GM12878 (cell line): ENCODE measurements at places on chromosomes 7 and 10.

- no peak overlapping the region for H3K4me3 ChIP-seq
- no peak overlapping the region for H3K27ac ChIP-seq
- H3K27me3 ChIP-seq, result no peaks in the 10 kb centered on the region
- H3K36me3 ChIP-seq, result no peaks in the 10 kb centered on the region
These were observed 27.6 kb upstream of the TAS2R16 start for GRCh38 chr7:123023126-123023525.

- H3K4me1 ChIP-seq, result no peaks in the 10 kb centered on the region
- no peak overlapping the region for H3K27ac ChIP-seq
These were observed 479.5 kb downstream of the TNS3 start for GRCh38 chr7:47102331-47102841.

DNA sequence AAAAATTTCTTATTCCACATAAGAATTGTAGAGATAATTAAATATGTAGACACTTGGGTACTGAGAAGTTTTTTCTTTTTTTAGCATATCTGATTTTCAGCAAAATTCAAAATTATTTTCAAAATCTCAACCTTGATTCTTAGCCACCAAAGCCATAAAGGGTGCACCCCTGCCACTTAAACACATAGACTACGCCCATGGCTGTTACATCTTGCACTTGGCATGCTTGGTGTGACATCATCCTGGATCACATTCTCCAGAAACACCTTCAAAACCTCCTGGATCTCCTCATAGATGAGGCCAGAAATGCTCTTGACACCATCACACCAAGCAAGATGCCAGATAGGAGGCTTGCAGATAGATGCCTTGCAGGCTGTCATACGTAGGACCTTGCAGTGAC, 89.1 kb upstream of the KLF14 start:
- H3K27me3 ChIP-seq, result no peaks in the 10 kb centered on the region
- no peak overlapping the region for H3K27ac ChIP-seq
- H3K4me3 ChIP-seq, result no peak overlapping the region

DNA sequence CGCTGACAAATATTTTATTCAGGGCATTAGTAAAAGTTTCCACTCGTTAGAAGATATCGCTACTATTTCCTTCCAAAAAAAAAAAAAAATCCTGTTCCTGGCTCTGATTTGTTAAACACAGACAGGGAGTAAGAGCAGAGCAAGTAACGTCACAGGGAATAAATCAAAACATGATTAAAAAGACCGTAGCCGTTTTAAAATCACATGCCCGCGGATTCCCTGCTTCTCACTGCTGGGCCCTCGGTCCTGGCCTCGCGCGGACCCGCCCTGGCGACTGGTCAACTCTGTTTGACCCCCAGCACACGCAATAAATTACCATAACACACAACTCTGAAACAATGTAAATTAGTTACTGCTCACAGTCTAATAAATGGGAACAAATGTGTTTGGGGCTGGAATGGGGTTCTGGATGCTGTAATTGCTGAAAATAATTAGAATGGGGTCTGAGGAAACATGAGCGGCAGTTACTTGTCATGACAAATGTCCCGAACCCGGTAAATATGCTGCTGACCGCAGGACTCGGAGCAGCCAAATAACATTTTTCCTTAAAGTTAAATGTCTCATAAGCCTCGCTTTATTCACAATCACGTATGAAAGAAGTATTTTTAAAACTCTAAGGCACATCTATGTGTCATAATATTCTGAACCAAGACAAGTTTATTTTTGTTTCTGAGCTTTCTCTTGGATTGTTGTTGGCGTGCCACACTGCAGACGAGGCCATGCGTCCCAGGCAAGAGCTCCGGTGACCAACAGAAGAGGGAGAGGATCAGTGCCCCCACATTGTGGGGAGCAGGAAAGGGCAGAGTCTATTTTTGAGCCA, 17.9 kb downstream of the EBF3 start:
- H3K27me3 ChIP-seq, result no peaks in the 10 kb centered on the region; the same call in 1 of the 2 replicates
- no peaks in the 10 kb centered on the region for H3K4me1 ChIP-seq
- H3K36me3 ChIP-seq, result no peaks in the 10 kb centered on the region
- no peak overlapping the region for H3K4me3 ChIP-seq

GRCh38 chr10:1141701-1142100, 85.5 kb downstream of the WDR37 start:
- H3K36me3 ChIP-seq, result no peaks in the 10 kb centered on the region
- no peaks in the 10 kb centered on the region for H3K27me3 ChIP-seq
- H3K27ac ChIP-seq, result no peak overlapping the region
- no peak for DNase-seq
- H3K4me1 ChIP-seq, result no peaks in the 10 kb centered on the region

- H3K36me3 ChIP-seq, result peaks cover 1% of the 10 kb centered on the region
- DNase-seq, result no peak
- no peak overlapping the region for H3K27ac ChIP-seq
- peaks cover 22% of the 10 kb centered on the region; the same call in 1 of the 2 replicates for H3K4me1 ChIP-seq
- H3K27me3 ChIP-seq, result no peaks in the 10 kb centered on the region
These were observed 83.6 kb downstream of the KMT2E start for GRCh38 chr7:105097619-105098018.

DNA sequence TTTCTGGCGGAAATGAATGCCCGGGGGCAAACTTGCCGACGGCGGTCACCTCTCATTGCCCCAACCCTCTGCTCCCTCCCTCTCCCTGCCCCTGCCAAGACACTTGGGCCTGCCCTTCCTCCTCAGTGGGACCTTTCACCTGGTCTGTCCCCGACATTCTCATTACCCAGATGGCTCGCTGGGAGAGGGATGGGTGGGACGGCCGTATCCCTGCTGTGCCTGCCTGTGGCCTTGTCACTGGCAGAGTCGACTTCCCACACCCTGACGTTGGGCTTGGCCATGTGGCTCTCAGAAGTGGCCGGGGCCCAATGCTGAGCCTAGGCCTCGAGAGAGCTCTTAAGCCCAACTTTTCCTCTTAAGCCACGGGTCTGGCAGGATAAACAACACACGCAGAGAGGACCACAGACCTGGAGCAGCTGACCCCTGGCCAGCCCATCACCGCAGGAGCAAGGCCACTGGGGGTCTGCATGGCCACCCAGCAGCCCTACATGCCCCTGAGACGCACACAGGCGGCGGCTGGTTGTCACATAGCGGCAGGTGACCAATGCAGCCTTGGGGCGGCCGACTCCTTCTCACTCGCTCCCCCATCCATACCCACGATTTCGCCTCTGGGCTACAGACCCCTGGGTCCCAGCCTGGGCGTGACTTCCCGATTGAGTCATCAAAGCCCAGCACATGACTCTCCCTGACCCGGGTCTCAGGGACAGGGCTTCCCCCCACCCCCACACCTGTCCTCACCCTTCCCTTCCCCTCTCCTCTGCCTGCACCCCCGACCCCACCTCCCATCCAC, 40.1 kb downstream of the SLC29A4 start:
- no peaks in the 10 kb centered on the region for H3K4me1 ChIP-seq
- H3K27ac ChIP-seq, result no peak overlapping the region
- no peak overlapping the region for H3K4me3 ChIP-seq
- no peaks in the 10 kb centered on the region for H3K36me3 ChIP-seq
- H3K27me3 ChIP-seq, result no peaks in the 10 kb centered on the region
